ENCODE measurements at places on chromosomes 16 and 17. TPM values are rescaled to one million over a fixed set of nuclear protein-coding genes. Genes with fewer than 3 reads are reported as not detected.

The HS3ST3B1 gene
- 28.3 TPM for total RNA-seq

The PHLPP2 gene
- 8.1 TPM for total RNA-seq

The DDX19B gene
- 32.6 TPM for total RNA-seq

The CNGB1 gene
- not detected for total RNA-seq

The RAPGEFL1 gene
- total RNA-seq, result 2.3 TPM

The C16orf46 gene
- total RNA-seq, result 1.1 TPM

The SRSF1 gene
- 447 TPM for total RNA-seq

The RAB26 gene
- total RNA-seq, result 0.20 TPM

The IRX5 gene
- 5.3 TPM for total RNA-seq

The MYL4 gene
- not detected for total RNA-seq

The KRT33B gene
- not detected for total RNA-seq

The TBC1D3B gene
- 0.37 TPM for total RNA-seq

The KRT31 gene
- total RNA-seq, result not detected

The NAGS gene
- 41.4 TPM for total RNA-seq

The CACNG3 gene
- not detected for total RNA-seq

The SKA2 gene
- total RNA-seq, result 23.9 TPM

The BMERB1 gene
- total RNA-seq, result 45.9 TPM

The USP6 gene
- not detected for total RNA-seq

The DHRS7C gene
- not detected for total RNA-seq

The CLTC gene
- 360 TPM for total RNA-seq

The POLG2 gene
- 9.9 TPM for total RNA-seq

The CENPT gene
- total RNA-seq, result 27.0 TPM

The SPAG9 gene
- 134 TPM for total RNA-seq

The NOD2 gene
- under 0.01 TPM for total RNA-seq

The KRTAP4-4 gene
- total RNA-seq, result not detected

The WWP2 gene
- 30.5 TPM for total RNA-seq

The NUPR1 gene
- total RNA-seq, result 7.2 TPM

The DHX58 gene
- 7.0 TPM for total RNA-seq

The MKS1 gene
- total RNA-seq, result 10.7 TPM

The PTX4 gene
- 0.39 TPM for total RNA-seq

The FUS gene
- 54.9 TPM for total RNA-seq

The NKIRAS2 gene
- total RNA-seq, result 26.0 TPM

The KRT32 gene
- not detected for total RNA-seq

The LPCAT2 gene
- 6.6 TPM for total RNA-seq

The RAMP2 gene
- total RNA-seq, result 0.73 TPM

The SLC12A3 gene
- total RNA-seq, result not detected

The LYZL6 gene
- total RNA-seq, result not detected

The KCNAB3 gene
- total RNA-seq, result under 0.01 TPM

The ZP2 gene
- not detected for total RNA-seq

The PTGES3L gene
- not detected for total RNA-seq

The KCNJ12 gene
- 0.39 TPM for total RNA-seq

The DPEP1 gene
- not detected for total RNA-seq

Measured in subcutaneous preadipocyte (primary cell).